SJSA1 (cell line): ENCODE measurements at places on chromosomes 12 and 14. TPM values are rescaled to one million over a fixed set of nuclear protein-coding genes. Genes with fewer than 3 reads are reported as not detected.

Gene STON2
- total RNA-seq, result 0.08 TPM in 1 of 2 replicates, not detected in the other

Gene KRT78
- 0.21 TPM in 1 of 2 replicates, not detected in the other for total RNA-seq

GRCh38 chr14:101817501-101818001 lies 56.0 kb downstream of the PPP2R5C start:
- DNase-seq, result no peak

DNA sequence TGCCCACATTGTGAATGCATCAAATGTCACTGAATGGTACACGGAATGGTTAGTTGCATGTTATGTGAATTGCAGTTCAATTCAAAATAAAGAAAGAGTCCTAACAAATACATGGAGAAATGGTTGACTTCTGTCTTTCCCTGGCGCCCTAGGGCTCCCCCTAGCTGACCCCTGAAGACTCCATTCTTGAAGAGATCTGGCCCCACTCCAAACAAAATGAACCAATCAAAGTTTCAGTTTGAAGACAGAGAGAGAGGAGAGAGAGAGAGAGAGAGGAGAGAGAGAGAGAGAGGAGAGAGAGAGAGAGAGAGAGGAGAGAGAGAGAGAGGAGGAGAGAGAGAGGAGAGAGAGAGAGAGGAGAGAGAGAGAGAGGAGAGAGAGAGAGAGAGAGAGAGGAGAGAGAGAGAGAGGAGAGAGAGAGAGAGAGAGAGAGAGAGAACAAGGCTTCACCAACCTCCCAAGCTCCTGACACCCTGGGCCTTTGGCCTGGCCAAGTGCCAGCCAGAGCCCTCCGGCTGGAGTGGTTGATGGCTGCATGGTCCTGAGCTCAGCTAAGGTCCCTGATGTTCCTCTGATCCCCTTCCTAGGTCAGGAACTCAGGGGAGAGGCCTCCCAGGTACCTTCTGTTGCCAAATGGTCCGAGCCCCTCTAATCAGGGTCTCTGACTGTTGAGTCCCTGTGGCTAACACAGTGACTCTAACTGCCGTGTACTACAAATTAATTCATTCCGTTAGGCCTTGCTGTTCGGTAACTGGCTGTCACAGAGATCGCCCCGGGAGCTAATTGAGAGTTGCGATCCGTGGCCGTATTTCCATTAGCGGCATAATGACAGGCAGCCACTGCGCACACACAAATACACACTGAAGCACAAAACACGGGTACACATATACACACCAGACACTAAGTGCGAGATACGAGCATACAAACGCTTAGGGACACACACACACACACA lies 188.8 kb downstream of the ESRRB start:
- no peak for DNase-seq

GRCh38 chr14:49989966-49990365 lies 97.1 kb downstream of the ARF6 start:
- no peak for DNase-seq
